ENCODE measurements at places on chromosomes 3 and 15.
A peak's percentile ranks its signal among the peaks of the same experiment; 100 is the strongest.

- DNase-seq = no peak
Measured at GRCh38 chr15:101578443-101578894, 73.7 kb downstream of the TM2D3 start.

GRCh38 chr3:188446014-188446413, 292.1 kb downstream of the LPP start:
- DNase-seq = no peak

DNA sequence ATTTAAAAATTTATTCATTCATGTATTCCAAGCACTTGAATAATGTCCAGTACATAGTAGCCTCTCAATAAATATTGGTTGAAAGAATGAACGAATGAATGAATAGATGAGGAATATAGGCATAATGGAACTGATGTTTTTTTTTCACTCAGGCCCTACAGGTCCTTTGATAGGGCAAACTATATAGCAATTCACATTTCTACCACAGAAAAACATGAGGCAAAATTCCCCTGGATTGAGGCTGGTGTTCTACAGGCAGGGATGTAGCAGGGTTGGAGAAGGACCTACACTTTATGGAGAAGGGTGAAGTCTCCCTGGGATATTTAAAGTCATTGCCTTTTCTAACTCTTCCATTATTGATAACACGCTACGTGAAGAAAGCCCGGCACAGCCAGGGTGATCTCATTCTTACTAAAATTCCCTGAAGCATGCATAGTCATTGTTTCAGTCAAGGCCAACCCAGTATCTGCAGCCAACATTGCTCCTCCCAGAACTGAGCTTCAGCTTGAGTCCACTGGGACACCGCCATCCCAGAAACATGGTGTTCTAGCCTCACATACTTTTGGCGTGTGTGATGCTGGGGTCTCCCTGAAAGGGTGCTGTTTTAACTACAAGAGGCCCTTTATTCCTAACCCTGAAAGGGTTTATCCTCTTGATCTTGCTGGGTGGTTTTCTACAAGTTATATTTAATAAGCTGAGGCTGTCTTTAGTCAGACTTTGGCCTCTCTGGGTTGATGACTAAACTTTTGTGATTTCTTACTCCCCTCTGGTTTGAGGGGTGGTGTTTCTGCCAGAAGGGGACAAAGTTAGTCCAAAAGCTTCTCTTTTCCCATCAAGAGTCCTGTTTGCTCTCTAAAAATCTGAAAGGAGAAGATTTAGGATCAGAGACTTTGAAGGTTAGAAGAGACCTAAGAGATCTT, 25.9 kb upstream of the FBN1 start:
- no peak for DNase-seq

DNA sequence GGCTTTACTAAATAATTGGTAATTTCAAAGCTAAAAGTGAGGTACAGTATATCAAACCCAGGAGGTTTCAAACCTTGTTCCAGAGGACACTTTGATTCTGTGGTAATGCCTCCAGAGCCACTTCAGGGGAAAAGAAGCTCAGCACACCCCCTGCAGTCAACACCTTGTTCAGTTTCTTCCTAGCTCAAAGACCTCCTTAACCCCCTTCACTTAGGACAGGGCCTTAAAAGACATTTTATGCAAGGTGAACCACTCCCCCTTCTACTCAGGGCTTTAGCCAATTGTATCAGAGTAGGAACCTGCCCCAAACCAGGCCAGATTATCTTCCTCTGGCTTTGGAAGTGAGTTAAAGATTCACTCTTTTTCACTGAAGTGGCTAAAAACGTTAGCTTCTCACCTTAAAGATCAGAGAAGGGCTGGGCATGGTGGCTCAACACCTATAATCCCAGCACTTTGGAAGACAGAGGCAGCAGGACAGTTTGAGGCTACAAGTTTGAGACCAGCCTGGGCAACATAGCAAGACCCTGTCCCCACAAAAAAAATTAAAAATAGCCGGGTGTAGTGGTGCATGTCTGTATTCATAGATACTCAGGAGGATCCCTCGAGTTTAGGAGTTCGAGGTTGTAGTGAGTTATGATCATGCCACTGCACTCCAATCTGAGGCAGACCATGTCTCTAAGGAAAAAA, 3.4 kb downstream of the DENND6A start:
- no peak for DNase-seq

GRCh38 chr3:37793889-37794591, 67.6 kb upstream of the CTDSPL start:
- DNase-seq = no peak

DNA sequence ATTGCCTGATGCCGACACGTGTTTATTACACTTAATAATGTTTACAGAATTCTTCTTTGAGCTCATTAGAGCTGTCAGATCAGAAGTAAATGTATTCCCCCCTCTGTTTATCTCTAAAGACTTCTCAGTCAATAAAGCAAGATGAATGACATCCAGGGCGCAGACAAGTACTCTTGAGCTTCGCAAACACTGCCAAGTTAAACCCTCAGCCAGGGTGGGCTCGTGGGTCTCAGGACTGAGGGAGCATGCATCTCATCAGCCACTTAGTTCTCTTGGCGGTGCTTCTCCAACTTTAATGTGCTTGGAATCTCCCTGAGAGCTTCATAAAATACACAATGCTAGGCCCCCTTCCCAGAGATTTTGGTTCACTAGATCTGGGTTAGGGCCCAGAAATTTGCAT, 333.9 kb upstream of the THRB start:
- no peak for DNase-seq

DNA sequence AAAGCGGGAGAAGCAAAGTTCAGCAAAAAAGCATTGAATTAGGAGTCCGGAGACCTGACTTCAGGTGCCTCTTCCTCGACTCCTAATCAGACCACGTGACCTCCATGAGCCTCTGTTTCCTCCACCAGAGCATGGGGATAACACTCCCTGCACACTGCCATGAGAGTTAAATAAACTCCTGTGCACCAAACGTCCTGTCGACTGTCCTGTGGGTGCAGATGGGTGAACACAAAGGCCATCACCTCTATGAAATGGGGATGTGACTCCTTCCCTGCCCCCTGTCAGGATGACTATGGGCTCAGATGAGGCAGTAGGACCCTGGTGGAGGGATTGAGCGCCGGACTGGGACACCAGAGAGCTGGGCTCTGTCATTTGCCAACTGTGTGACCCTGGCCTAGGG, 13.5 kb upstream of the TSPAN3 start:
- no peak for DNase-seq

GRCh38 chr3:23649448-23649847, 156.3 kb upstream of the UBE2E1 start:
- no peak for DNase-seq

GRCh38 chr3:178628037-178628436, 91.8 kb downstream of the KCNMB2 start:
- DNase-seq = no peak

GRCh38 chr15:60134609-60135008, 130.5 kb downstream of the FOXB1 start:
- no peak for DNase-seq

GRCh38 chr3:155870945-155871745, 695 bp downstream of the GMPS start:
- DNase-seq = no peak

DNA sequence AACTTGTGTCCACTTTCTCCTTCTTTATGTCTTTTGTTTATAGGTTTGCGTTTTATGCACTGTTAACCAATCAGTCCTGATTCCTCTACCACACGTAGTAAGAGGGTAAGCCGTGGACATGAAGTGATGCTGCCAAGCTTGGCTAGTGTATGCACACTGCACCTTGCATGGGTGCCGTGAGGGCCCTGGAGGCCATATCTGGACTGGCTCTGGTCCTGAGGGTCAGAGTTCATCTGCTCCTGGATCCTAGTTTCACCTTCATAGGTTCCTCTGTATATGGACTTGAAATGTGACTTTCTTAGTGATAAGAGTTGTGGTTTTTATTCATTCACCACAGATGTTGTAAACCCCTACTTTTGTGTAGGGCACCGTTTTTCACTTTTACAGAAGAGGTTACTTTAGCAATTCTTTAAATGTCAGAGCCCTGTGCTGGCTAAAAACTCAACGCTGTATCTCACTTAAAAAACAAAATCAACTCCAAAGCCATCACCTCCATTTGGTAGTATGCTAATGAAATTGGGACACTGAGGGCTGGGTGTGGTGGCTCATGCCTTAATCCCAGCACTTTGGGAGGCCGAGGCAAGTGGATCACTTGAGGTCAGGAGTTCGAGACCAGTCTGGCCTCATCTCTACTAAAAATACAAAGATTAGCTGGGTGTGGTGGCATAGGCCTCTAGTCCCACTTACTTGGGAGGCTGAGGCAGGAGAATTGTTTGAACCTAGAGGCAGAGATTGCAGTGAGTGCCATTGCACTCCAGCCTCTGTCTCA, 22.9 kb downstream of the SIAH2 start:
- DNase-seq = no peak

DNA sequence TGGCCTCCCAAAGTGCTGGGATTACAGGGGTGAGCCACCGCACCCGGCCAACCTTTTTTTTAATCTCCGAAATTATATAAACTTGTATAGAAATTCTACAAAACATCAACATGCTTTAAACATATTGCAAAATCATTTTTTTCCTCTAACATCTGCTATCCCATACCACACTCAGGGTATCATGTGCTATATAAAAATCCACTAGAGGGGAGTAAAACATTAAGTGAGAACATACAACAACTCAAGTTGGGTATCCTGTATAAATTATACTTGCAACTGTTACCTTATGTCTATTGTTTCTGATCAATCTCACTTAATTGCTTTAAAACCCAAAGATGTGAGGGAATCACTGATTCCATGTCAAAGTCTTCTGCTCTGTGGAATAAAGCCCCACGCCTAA, 71.9 kb upstream of the FBN1 start:
- DNase-seq = no peak

GRCh38 chr15:34284937-34285336, 52.6 kb downstream of the SLC12A6 start:
- no peak for DNase-seq

GRCh38 chr3:59263152-59263551, 213.3 kb upstream of the CFAP20DC start:
- no peak for DNase-seq

DNA sequence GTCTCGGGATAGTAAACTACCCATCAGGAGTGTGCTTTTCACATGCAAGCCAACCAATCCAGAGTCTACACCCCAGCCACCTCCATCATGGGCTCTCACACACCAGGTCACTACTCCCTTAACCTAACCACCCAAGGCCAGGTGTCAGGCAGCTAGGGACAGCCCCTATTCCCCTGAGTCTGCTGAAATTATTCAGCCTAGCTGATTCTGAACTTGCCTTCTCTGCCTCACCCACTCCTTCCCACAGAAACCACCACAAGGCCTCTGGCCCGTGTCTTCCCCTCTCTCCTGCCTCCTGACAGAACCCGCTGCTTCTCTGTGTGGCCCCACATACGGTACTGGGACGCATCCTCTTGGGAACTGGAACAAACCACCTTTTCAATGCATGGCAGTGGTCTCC, 82.1 kb downstream of the PCSK6 start:
- no peak for DNase-seq

- DNase-seq = no peak
Measured at GRCh38 chr3:15458212-15458780, 30.9 kb downstream of the EAF1 start.

GRCh38 chr3:110593749-110594148, 477.9 kb upstream of the NECTIN3 start:
- DNase-seq = no peak

GRCh38 chr3:118968111-118968510, 66.5 kb downstream of the IGSF11 start:
- DNase-seq = no peak

DNA sequence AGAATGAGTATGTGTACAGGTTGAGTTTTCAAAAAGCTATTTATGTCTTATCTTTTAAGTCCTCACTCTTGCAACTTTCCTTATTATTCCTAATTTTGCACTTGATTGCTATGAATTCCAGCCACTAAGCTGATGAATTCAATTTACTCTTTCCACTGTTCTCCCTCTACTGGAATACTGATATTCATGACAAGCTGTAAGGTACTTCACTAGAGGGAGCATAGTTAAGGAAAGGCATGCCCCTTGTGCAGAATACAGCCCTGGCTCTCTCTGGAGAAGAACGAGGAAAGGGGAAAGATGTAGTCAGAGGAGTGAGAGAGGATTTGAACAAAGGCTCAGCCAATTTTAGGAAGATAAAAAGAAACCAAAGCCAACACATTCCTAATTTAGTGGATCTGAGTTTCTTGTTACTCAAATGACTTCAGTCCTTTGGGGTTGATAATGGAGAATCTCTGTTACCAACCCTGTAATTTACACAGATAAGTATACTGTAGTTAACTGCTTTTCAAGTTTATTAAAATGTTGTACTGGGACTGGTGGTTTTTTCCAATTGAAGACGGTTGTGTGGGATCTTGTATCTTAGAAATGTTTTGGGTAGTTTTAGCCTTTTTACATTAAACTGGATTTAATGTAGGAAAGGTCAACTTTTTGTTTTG, 4.0 kb downstream of the SCAANT1 start:
- no peak for DNase-seq

DNA sequence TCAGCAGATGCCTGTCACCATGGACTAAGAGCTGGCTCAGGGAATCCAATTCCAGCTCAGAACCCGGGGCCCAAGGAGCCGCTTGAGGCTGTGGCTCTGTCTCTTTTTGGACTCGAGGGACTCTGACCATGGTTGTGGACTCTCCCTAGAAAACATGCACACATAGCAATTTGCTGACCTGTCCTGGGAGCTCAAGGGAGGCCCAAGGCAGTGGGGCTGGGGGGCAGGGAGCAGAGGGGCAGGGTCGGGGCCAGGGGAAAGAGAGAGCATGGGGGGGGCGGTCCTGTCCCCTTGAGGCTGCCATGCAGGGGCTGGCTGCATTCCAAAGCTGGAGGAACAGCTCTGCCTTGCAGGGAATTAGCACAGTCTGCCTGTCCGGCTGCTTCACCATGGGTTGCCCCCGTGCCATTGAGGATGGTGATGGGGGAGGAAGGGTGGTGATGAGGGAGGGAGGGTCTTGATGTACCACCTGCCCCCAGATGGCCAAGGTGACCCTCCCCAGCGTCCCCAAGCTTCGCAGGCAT, 190.1 kb downstream of the GOLGA6L6 start:
- no peak for DNase-seq

GRCh38 chr3:194879991-194880939, 194.6 kb downstream of the FAM43A start:
- DNase-seq = peak; percentile 94

DNA sequence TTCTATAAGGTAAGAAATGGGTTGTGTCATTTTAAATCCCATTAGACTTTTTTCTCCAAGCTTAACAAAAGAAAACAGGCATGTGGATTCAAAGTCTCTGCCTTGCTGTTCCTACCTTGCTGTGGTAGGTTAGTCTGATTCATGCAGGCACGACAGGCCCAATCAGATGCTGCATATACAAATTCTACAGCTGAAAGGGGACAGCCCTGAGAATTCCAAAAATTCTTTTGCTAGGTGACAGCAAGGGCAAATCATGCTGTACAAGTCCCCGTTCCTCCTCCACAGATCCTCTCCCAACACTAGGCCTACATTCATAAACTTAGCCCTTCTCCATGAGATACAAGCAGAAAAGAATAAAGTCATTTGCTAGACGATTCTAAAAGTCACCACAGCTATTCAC, 161.2 kb upstream of the THBS1 start:
- no peak for DNase-seq
